Fibroblast of skin of back (primary cell): ENCODE measurements at places on chromosomes 1 and 21.
A peak's percentile ranks its signal among the peaks of the same experiment; 100 is the strongest.

- no peak for DNase-seq
Measured at GRCh38 chr1:36471830-36472641, 7.9 kb upstream of the MRPS15 start.

GRCh38 chr1:37038227-37039093, 4.1 kb upstream of the GRIK3 start:
- DNase-seq: no peak

- no peak for DNase-seq
Measured at GRCh38 chr21:30758306-30758705, 3.1 kb upstream of the KRTAP21-1 start.

GRCh38 chr1:192442736-192443135, 125.9 kb downstream of the RGS21 start:
- DNase-seq: peak; percentile 18

GRCh38 chr1:58545591-58546519, 671 bp downstream of the OMA1 start:
- peak; percentile 82 for DNase-seq

GRCh38 chr1:100266741-100267140, 725 bp downstream of the RTCA start:
- DNase-seq: no peak

GRCh38 chr1:77834771-77835334, 53.6 kb upstream of the NEXN start:
- peak; percentile 77 for DNase-seq

- DNase-seq: peak; percentile 42
Measured at GRCh38 chr1:15501208-15502032, 22.6 kb downstream of the CASP9 start.

DNA sequence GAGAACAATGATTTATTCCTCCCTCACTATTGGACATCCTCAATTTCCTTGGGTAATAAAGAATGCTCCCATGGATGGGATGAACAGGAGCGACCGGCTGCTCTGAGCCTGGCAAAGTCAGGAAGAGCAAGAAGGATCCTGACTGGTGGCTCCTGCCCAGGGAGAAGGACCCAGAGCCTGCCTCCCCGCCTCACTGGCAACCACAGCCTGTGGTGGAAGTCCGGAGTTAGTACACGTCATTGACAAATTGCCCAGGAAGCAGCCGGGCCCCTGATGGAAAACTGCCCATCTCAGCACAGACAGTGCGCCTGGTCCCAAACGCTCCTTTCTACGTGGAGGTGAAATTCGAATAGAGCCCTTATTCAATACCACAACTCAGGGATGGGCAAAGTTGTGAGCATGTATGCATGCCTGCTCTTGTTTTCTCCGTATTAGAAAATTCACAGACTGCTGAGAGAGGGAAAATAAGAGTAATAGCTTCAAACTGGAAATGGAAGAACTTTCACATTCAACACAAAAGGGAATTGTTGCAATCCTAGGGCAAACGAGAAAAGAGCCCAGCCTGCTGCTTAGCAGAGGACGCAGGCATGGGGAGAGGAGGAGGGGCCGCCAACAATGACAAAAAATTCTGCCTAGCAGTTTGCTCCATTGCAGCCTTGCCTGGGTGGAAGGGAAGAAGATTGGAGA, 397.1 kb upstream of the VAMP3 start:
- DNase-seq: no peak

DNA sequence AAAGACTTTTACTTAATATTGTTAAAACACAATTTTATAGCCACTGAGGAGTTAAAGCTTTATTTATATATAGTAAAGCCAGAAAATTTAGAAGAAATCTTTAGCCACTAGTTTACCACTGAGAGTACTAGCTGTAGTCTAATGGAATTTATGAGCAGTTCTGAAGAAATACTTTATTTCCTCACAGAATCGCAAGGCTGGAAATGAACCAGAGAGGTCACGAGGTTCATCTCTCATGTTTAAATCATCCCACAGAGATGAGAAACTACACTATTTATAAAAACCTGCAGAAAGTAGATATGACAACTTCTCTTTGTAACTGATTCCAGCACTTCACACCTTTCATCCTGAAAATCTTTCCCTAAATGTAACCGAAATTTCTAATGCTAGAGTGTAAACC, 26.0 kb downstream of the ADGRL4 start:
- DNase-seq: no peak

DNA sequence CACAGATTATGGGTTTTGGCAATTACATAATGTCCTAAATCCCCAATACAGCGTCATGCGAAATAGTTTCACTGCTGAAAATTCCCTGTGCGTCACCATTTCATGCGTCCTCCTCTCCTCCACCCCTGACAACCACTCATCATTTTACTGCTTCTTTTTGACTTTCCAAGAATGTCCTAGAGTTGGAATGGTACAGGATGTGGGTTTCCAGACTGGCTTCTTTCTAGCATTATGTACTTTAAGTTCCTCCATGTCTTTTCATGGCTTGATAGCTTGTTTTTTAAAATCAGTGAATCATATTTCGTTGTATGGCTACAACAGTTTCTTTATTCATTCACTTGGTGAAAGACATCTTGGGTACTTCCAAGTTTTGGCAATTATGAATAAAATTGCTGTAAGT, 7.4 kb downstream of the NBPF3 start:
- no peak for DNase-seq

DNA sequence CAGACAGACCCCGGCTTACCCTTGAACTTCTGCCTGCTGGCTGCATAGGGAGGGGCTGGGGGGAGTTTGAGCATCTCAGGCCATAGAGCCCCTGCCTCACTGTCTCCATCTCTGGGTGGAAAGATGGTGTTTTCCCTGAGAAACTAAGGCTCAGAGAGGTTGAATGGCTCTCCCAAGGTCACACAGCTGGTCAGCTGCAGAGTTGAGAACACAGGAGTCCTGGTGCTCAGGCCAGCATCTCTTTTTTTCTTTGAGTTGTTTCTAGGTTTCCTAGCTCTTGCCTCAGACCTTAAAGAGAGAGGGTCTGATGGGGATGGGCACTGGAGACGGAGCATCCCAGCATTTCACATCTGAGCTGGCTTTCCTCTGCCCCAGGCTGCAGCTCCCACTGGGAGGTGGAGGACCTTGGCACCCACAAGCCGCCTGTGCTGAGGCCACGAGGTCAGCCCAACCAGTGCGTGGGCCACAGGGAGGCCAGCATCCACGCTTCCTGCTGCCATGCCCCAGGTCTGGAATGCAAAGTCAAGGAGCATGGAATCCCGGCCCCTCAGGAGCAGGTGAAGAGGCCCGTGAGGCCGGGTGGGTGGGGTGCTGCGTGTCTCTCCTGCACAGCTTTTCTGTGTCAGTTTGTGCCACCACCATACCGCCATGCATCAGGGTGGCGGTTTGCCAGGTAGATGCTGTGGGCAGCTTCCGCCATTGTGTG, 21.8 kb downstream of the PCSK9 start:
- no peak for DNase-seq

DNA sequence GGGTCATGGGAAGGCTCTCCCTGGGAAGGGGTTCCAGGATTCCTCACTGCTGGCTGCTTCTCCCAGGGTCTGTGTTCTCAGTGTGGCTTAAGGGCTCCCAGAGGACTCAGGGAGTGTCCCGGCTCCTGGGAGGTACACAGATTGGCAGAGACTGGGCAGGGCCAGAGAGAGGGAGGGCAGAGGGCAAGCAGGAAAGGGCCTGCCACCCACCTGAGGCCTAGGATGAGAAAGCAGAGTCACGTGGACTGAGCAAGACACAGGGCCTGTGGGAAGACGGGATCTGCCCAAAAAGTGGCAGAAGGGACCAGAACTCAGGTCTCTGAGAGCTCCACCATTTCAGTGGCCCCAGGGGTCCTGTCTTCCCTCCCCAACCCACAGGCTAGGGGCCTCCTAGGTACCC, 871 bp downstream of the SLFNL1 start:
- DNase-seq: no peak

GRCh38 chr1:7313081-7313546, 458.0 kb upstream of the VAMP3 start:
- DNase-seq: no peak

- DNase-seq: no peak
Measured at GRCh38 chr1:213331631-213332175, 280.7 kb downstream of the RPS6KC1 start.

- DNase-seq: no peak
Measured at GRCh38 chr21:42564561-42564971, 50.9 kb downstream of the SLC37A1 start.

DNA sequence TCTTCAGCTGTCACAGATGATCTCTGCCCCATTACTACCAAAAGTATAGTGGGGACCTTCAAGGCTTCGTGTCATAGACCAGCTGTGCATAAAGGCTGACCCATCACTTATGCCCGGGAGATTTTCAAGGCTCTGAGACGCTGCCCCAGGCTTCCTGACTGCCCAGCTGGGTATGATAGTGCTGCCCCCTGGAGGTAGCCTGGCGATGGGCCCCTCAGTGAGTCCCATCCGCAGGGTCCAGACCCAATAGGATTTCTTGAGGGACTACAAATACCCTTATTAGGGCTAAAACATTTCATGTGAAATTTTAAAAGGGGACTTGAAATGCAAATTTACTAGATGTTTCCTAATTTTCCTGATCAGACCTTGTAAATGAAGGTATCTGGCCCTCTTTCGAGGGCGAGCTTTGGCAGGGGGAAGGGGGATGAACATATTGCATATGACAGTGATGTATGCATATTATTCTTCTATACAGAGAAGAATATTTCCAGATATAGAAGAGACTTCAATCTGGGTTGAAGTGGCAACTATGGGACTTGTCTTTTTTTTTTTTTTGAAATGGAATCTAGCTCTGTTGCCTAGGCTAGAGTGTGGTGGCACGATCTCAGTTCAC, 11.7 kb upstream of the FCMR start:
- DNase-seq: no peak

DNA sequence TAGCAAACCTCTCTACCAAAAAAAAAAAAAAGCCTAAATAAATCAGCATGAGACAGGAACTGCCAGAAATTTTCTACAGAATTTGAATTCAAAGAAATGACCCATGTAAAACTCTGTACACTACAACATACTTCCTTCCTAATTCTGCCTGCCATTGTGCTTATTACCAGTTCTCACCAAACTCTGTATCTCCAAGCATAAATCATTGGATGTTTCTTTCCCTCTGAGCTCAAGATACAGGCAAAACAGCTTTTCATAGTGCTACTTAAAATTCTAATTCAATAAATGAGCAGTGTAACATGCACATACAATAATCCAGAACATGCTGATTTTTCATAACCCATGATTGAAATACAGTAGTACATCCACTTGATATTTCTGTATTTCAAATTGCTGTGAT, 87.0 kb downstream of the EIF4G3 start:
- DNase-seq: no peak

DNA sequence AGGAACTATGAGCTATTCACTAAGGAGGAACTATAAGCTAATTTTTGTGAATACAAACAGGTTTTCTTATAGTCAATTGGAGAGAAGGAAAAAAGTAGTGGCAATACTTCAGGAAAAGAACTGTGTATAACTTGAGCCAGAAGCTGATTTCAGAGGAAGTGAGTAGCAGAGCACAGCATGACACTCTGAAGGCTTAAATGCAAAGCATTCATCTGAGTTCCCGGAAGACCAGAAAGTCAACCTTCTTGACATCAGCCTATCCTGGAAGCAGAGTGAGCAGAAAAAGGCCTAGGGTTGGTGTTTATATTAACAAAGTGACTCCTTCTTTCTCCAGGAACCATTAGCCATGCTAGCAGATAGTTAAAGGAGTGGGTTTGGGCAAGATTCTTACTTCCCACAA, 545.2 kb downstream of the MRPL39 start:
- no peak for DNase-seq

GRCh38 chr1:53197291-53198200, 922 bp downstream of the CPT2 start:
- DNase-seq: peak; percentile 50

GRCh38 chr1:91752324-91752723, 133.6 kb downstream of the TGFBR3 start:
- no peak for DNase-seq

DNA sequence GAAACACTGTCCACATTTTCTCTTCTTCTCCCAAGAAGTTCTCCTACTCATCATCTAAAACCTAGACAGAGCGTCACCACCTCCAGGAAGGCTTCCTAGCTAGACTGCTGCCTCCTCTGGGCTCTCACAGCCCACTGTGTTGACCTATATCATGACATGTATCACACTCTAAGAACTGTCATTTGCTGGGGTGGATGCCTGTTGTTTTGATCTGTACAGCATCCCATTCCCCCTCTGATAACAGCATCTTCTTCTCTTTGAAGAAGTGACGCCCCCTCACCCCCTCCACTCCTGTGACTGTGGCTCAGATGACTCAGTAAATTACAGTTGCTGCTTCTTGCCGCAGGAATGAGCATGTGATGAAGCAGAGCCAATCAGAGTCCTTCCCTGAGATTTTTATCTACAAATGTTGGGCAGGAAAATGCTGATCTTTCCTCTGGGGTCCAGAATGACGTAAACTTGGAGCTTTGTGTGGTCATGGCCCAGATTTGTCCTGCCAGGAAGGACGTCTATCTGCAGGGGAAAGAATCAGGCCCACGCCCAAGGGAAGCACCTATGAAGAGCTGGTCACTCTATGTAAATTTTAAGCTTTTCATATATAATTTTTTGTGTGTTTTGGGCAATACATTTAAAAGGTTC, 28.0 kb upstream of the FOXO6 start:
- DNase-seq: peak; percentile 70

DNA sequence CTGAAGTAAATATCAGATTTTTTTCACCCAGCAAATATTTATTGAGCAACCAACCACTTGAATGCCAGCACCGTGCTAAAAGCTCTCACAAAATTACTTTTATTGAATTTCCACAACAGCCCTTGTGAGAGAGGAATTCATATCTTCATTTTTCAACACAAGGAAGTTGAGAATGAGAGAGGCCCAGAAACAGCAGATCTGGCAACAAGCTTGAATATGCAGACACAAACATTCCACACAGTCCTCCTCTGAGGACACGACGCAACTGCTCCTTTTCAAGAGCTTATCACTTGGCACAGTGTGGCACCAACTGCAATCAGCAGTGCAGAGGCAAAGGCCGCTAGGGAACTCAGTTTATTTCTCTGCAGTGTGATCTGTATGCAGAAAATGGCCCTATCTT, 32.2 kb upstream of the IFNAR2 start:
- no peak for DNase-seq

GRCh38 chr1:24304763-24305162, 14.4 kb upstream of the GRHL3 start:
- DNase-seq: no peak

DNA sequence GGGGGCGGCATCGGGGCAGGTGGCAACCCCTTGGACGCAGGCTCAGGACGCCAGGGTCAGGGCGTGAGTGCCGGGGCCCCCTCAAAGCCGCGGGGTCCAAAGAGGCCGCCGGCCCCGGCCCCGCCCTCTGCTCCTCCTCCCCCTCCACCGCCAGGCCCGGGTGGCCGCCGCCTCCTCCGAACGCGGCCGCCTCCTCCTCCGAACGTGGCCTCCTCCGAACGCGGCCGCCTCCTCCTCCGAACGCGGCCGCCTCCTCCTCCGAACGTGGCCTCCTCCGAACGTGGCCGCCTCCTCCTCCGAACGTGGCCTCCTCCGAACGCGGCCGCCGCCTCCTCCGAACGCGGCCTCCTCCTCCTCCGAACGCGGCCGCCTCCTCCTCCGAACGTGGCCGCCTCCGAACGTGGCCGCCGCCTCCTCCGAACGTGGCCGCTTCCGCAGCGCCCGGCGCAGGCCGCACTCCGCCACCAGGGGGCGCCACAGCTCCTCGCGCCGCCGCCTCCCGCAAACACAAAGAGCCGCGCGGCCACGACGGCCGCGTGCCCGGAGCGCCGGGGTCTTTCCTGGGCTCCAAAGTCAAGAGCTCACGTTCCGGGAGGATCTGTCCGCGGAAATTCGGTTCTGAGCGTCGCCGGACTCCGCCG, 19.3 kb upstream of the SAMD11 start:
- DNase-seq: peak; percentile 77
